ENCODE measurements at places on chromosomes 3 and 15. TPM values are rescaled to one million over a fixed set of nuclear protein-coding genes. Genes with fewer than 3 reads are reported as not detected.

The FGF7 gene
- 0.69 TPM for total RNA-seq

The SLC22A13 gene
- 0.69 TPM for total RNA-seq

The CD200R1 gene
- 0.69 TPM for total RNA-seq

The APOD gene
- total RNA-seq, result 10.6 TPM

The PPM1L gene
- total RNA-seq, result 78.7 TPM

The LAMB2 gene
- total RNA-seq, result 78.2 TPM

The CORO2B gene
- total RNA-seq, result 19.6 TPM

The RSL24D1 gene
- total RNA-seq, result 113 TPM

The SELENOT gene
- 144 TPM for total RNA-seq

The DUSP7 gene
- total RNA-seq, result 9.5 TPM

The TM6SF1 gene
- total RNA-seq, result 5.8 TPM

The EBLN2 gene
- 5.3 TPM for total RNA-seq

The IL17RC gene
- total RNA-seq, result 4.8 TPM

The CMTM6 gene
- total RNA-seq, result 41.8 TPM

The ADAMTSL3 gene
- 2.3 TPM for total RNA-seq

The CHRNA7 gene
- total RNA-seq, result 12.7 TPM

The CRTAP gene
- 15.7 TPM for total RNA-seq

The MNS1 gene
- 4.8 TPM for total RNA-seq

The SLC9C1 gene
- 0.23 TPM for total RNA-seq

The CCDC33 gene
- total RNA-seq, result 1.6 TPM

The PRSS50 gene
- not detected for total RNA-seq

The CHAC1 gene
- total RNA-seq, result 6.2 TPM

The ENTPD3 gene
- total RNA-seq, result 17.8 TPM

The SERF2 gene
- total RNA-seq, result 83.3 TPM

The TMCO5A gene
- not detected for total RNA-seq

The COL6A5 gene
- total RNA-seq, result 0.69 TPM

The DLL4 gene
- 5.1 TPM for total RNA-seq

The GRAMD2A gene
- total RNA-seq, result 4.4 TPM

The LDHAL6B gene
- not detected for total RNA-seq

The VIPR1 gene
- total RNA-seq, result 0.46 TPM

Data from diencephalon (tissue), 1 donor.